SK-N-SH (cell line): ENCODE measurements at places on chromosomes 3 and 15.

- DNase-seq: no peak
Observed at GRCh38 chr3:25826510-25826909, 36.6 kb downstream of the OXSM start.

GRCh38 chr3:194271460-194272035 lies 79.6 kb downstream of the CPN2 start:
- no peak for DNase-seq

DNA sequence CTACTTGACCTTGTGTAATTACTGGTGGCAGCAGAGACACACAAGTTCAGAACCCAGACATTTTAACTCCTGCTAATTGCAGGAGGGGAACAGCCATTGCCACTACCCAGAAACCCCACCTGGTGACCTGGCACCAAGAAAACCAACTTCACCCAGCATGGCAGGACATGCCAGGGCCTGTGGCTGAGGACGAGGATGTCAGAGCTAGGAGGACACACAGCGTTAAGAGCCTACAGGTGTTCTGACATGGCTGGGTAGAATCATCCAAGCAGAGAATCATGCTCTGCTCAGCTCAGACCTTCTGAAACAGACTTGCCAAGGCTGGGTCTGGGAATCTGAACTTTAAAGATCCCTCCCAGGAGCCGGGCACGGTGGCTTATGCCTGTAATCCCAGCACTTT lies 11.7 kb upstream of the SPATA12 start:
- no peak for DNase-seq

DNA sequence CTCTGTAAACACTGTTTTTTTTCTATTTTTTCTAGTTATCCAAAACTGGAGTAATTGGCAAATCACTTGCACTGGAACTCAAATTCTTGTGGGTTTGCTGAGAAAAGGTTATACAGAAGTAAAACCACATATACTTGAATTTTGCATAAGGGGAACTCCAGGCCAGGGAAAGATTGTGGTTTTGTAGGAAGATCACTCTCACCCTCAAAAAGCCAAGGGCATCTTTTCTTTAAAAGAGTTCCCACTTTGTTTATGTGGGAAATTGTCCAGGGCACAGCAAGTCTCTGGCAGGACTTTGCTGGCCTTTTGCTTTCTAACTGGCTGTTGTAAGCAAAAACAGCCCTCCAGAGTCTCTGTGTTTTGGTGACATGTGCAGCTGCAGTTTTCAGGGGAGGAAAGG lies 340.3 kb upstream of the RBMS3 start:
- no peak for DNase-seq

GRCh38 chr3:18189282-18190050 lies 235.7 kb downstream of the SATB1 start:
- DNase-seq: peak; percentile 6

GRCh38 chr3:181906338-181906737 lies 194.6 kb downstream of the SOX2 start:
- DNase-seq: no peak

DNA sequence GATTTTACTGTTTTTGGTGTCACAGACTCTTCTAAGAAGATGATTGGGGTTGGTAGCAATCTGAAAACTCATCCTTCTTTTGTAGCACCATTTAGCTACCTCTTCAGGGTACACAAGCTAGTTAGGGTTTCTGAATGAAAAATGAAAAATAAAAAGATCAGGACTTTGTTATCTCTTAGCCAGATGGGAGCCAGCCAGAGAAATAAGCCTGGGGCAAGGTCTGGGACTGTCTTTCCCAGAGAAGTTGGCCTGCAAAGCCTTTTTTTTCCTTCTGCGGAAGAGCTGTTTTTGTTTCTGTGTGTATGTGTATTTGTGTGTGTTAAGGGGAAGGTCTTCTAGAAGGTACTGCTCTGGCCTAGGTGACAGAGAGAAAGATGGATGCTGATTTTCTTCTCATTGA lies 150.7 kb upstream of the AGTR1 start:
- peak; percentile 26 for DNase-seq
